HFF-Myc (cell line): ENCODE measurements at places on chromosomes 6 and 20.

DNA sequence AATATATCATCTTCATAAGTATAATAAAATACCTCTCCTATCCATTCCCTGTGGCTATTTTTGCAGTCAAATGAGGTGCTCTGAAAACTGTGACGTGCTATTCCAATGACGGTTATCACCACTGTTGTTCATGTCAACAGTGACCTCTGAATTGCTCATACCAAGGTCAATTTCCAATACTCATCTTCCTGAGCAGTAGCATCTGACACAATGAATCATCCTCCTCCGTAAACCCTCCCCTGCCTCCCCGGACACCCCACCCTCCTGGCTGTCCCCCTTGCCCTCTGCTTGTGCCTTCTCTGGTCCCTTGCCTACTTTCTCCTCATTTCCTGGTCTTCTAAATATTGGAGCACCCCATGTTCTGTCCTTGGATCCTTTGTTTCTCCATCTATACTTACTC lies 77.7 kb upstream of the SLC22A23 start:
- DNase-seq, result no peak

DNA sequence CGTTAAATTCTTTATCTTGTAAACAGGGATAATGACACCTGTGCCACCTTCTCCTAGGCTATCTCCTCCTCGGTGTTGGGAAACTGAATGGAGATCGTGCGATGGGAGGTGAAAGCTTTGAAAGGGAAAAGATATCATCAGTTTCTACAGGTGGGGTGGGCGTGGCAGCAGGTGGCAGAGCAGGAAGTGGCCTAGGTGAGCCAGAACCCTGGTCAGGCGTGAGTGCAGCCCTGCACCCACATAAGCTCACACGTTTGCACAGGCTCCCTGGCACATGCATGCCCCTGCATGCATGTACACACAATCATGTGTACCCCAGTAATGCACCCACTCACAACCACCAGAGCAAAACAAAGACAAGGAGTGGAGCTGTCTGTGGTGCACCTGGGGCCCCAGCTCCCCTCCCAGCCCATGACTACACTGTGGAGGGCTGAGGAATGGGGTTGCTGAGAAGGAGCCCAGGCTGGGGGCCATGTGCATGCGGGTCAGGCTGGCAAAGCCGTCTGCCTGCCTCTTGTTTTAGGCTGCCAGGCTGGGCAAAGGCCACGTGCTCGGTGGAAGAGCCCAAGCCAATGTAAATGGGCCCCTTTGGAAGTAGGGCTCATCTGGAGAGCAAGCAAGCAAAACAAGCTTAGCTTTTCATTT lies 61.5 kb downstream of the TFAP2C start:
- DNase-seq, result no peak

DNA sequence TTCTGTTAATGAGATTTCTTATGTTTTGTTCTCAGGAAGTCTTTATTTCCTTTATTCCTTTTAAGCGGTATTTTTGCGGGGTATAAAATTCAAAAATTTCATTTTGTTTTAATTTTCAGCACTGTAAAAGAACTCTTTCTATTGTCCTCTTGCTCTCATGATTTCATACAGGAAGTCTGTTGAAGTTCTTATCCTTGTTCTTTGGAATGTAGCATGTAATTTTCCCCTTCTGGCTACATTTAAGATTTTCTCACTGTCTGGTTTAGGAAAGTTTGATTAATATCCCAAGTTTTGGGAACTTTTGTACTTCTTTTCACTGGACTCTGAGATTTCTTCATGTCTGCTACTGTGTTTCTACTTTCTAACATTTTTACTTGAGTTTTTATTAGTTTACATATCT lies 581.4 kb upstream of the GJE1 start:
- DNase-seq, result no peak

DNA sequence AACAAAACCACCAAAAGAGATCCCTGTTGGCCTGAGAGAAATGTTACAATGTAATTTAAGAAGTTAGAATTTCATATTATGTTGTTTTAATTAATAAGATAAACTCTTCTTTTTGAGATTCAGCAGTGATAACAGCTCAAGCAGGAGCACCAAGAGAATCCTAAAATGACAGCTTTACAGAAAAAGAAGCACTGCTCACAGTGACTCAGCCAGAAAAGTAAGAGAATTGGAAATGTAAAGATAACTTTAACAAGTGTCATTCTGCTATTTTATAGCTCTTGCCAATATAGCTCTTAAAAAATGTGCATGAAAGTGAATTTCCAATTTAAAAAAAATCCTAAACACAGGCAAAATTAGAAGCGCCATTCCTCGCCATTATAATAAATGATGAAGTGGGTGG lies 111.3 kb downstream of the UBE3D start:
- no peak for DNase-seq

DNA sequence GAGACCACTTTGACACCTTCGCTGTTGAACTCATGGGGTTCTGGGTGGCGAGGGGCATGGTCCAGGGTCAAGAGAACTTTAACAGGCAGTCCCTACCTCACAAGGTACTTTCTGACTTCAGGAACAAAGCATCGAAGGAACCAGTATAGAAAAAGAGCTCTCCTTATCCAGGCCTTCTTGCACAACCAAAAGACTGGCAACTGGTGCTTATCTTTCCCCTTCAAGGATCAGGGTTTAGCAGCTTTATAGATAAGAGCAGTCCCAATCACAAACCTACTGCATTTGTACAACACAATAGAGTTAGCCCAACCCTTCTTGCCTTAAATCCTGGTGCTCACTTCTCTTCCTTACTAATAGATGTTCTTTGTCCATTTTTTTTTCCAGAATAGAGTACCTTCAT lies 116.3 kb downstream of the SNX5 start:
- DNase-seq, result no peak

DNA sequence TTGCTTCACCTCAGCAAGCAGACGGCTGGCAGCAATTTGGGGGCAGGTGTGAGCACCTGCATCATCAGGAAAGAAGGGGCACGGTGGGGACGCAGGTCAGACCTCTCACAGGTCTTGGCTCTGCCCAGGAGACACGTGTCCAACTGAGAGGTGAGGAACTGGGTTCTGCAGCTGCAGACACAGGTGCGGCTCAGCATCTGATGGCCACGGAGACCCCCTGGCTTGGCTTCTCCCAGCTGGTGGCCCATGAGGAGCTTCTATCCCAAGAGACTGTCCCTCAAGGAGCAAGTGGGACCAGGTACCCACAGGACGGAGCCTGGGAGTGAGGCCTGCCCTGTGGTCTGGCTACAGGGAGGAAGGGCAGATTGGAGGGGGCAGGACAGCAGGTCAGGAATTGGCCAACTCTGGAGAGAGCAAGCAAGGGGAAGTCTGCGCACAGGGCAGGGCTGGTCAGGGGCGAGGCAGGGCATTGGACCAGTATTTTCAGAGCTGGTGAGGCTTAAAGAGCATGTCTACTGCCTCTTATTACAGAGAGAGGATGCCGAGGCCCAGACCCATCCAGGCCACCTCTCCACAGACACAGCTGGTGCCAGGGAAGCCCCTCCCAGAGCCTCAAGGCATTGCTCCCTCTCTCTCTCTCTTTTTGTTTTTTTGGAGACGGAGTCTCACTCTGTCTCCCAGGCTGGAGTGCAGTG lies 4.2 kb downstream of the STMN3 start:
- no peak for DNase-seq
